ENCODE measurements at places on chromosomes 5 and 9.

- DNase-seq = peak; percentile 67
Observed at GRCh38 chr9:88578121-88579049, 43.4 kb downstream of the NXNL2 start.

DNA sequence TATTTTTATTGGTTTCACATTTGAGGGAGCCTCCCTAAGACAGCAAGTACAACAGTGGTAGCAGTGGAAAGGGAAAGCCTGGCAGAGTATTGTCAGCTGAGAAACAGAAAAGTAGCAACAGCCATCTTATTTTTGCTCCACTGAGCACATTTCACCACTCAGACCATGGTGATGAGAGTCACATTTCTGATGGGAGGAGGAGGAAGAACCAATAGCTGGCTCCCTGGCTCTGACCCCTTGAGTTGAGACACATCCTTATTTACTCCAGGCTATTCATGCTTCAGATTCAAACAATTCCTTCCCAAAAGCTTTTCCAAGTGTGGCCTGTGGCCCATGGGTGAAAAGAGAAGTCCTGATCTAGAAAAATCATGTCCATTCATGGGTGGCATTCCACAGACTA lies 236.3 kb downstream of the ARHGAP26 start:
- DNase-seq = no peak

- DNase-seq = no peak
Observed at GRCh38 chr5:9202636-9203035, 343.2 kb downstream of the SEMA5A start.

DNA sequence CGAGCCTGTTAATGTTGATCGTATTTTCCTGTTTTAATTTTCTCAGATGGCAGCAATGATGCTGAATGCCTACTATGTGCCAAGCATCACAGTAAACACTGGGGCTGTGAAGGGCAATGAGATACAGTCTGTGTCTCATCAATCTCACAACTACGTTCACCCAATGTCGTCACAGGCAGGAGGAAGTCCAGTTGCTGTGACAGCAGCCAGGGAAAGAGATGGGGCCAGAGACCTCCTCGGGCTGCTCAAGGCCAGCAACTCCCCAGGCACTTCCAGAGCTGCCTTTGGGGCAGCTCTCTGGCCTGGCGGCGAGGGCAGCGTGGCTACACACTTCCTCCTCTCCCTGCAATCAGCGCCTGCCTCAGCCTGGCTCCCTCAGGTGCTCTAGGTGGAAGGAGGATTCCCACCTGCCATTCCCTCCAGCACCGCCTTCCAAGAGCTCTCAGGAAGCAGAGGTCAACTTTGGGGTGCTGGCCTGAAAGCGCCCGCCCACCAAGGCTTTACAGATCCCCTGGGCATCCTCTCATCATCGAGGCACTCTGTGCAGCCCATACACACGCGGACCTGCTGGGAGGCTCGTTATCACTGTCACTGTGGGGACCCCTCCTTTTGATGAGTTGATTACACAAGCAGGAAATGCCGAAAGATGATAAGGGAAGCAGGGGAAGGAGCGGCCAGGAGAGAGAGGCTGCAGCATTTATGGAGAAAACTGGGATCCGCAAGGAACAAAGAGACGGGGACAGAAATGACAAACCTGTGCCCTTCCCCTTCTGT lies 159.2 kb downstream of the ZDHHC21 start:
- DNase-seq = no peak

DNA sequence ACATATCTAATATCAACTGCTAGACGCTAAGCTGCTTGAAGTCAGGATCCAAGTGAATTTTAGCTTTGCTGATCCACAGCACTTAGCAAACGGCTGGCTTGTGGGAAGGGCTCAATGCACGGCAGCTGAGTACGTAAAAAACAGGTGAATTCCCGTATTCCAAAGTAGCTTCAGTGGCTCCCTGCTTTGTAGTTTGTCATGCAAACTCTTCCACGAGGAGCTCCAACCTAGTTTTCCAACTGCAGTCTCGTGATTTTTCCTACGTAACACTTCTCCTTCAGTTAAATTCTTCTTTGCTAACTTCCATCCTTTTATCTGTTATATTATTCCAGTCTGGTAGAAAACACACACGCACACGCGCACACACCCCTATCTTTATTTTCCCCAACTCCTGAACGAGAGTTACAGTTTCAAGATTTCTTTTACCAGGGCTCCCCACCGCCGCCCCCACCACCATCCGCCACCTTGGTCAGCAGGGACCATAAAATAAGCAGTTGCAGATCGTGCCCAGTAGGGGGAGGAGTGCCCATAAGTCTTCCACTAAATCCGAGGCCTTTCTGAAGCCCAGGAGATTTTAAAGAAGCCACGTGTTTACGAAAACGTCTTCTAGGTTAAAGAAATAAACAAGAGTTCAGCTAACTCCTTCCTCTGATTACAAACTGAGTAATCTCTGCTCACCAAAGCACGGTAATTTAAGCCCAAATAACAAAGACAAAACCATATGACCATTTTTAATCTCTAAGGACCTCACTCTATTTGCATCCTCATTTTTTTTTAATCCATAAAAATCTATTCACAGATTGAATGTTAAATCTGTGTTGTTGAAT lies 34.8 kb upstream of the TRIO start:
- peak; percentile 41 for DNase-seq

- no peak for DNase-seq
Observed at GRCh38 chr5:139849942-139850341, 54.3 kb downstream of the PSD2 start.

GRCh38 chr5:109805883-109806282 lies 116.2 kb downstream of the MAN2A1 start:
- DNase-seq = no peak

DNA sequence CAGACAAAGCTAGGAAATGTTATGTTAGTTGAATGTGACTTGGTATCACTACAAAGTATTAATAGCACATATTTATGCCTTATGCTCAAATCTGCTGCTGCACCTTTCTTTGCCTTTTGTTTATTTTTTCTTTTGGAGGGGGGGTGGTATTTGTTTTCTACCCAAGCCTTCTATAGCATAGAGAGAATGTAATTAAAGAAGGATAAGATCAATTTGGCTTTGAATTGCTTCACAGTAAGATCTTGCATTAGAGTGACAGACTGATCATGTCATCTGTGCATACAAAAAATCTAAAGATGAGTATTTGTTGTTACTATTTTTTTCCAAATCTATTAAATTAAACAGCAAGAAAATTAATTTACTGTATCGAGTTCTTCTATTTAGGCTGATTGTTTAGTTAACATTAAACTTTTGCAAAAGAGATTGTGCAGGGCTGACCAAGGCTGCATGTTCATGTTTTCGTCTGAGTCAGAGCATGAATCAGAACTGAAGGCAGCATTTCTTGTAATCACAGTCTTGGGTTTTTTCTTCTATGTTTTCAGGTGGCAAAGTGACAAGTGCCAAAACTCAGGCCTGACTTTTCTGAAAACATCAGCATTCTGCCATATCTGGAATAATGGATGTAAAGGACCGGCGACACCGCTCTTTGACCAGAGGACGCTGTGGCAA lies 1007.1 kb upstream of the WWC1 start:
- no peak for DNase-seq

DNA sequence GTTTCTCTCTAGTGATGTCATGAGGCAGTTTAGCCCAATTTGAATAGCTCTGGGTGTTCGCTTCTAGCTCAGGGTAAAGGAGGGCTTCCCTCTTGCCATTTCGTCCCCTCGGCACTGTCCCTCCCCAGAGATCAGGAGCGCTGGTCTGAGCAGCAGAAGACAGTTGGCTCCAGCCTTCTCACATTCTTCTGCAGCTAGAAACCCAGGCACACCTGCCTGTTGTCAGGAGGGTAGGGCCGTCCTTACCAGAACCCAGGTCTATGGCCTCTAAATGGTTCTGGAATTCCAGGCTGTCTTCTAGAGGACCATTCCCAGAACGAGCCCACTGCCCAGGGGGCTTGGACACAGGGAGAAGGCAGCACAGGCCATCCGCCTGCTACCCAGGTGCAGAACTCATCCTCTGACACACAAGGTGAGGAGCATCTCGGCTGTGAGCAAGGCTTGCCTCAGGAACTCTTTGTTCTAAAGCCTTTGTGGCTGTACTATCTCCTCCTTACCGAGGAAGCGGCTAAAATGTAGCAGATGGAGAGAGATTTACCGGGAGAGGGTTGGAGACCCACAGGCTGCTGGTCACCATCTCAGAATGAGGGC lies 255.6 kb upstream of the IRX2 start:
- no peak for DNase-seq

GRCh38 chr5:170223360-170223759 lies 9.4 kb upstream of the C5orf58 start:
- DNase-seq = no peak

DNA sequence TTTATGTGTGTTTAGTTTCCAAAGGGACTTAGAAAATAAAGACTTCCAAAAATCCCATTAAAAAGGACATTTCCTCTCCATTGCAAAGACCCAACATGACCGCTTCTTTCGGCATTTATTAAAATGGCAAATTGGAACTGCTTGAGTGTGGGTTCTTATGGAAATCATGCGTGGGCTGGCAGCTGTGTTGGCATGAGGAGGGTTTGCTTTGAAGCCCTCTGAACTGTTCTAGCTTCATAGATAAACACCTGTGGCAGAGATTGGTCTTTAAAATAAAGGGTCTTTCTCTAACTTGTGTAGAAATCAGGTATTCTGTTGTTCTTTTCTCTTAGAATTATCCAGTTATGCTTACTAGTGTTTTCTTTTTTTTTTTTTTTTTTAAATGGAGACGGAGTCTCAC lies 55.9 kb upstream of the TEX48 start:
- DNase-seq = no peak

GRCh38 chr9:94140791-94141790 lies 56.8 kb downstream of the PTPDC1 start:
- no peak for DNase-seq

- DNase-seq = no peak
Observed at GRCh38 chr5:76408104-76408654, 5.1 kb downstream of the IQGAP2 start.

DNA sequence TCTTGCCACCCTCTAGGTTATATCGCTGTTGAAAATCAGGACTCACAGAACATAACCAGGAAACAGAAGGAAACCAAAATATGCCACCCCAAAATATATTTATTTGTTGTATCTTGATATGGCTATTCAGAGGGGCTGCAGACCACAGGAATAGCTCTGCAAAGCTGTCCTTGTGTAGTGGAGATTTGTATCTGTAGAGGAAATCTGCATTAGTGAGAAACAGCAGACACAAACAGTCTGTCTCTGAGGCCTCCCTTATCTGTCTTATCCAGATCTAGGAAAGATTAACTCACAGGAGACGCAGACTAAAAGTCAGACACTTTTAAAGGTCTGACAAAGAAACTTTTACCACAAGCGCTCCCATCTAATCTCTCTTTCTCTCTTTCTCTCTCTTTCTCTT lies 54.1 kb upstream of the CEMIP2 start:
- no peak for DNase-seq

DNA sequence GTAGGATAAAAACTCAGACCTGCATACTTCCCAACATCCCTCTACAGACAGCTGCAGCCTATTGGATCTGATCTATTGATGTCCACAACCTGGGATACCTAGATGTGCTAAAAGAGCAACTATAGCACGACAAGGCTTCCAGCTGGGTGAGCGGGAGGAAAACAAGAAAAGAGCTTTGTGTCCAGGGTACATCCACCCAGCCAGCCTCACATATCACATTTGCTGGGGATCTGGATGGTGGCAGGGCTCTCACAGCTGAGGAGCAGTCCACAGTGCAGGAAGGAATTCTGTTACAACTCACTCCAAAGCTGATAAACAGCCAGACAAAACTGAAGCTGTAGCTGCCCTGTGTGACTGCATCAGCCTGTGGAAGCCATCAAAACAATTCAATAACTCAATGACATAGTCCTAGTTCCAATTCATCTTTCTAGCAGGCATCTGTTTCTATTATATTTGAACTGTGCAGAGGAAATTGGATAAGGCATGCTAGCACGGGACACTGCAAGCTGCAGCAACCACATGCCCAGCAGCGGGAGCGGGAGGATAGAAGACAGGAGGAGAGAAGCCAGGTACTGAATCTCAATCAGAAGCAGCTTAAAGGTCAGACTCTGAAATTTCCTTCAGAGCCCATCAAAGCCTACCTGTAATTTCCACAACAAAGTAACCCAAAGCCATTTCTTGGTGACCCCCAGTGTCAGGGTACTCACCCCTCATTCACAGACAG lies 45.0 kb downstream of the MED10 start:
- no peak for DNase-seq

DNA sequence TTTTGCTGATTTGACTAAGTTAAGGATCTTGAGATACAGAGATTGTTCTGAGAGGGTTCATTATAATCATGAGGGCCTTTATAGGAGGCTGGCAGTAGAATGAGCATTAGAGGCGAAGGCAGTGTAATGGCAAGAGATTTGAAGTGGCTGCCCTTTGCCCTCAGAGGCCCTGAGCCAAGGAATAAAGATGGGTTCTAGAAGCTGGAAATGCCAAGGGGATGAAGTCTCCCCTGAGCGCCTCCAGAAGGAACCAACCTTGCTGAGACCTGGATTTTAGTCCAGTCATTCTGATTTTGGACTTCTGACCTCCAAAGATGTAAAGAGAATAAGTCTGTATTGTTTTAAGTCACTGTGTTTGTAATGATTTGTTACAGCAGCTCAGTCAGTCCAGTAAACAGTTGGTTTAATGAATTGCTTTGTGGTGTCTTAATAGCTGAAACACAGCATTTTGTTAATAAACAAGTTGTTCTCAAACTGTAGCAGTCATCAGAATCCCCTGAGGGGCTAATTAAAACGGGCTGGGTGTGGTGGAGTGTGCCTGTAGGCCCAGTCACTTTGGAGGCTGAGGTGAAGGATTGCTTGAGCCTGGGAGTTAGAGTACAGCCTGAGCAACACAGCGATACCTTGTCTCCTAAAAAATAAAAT lies 23.2 kb downstream of the GLRX start:
- no peak for DNase-seq

GRCh38 chr9:134060546-134060945 lies 7.3 kb downstream of the BRD3 start:
- DNase-seq = no peak

DNA sequence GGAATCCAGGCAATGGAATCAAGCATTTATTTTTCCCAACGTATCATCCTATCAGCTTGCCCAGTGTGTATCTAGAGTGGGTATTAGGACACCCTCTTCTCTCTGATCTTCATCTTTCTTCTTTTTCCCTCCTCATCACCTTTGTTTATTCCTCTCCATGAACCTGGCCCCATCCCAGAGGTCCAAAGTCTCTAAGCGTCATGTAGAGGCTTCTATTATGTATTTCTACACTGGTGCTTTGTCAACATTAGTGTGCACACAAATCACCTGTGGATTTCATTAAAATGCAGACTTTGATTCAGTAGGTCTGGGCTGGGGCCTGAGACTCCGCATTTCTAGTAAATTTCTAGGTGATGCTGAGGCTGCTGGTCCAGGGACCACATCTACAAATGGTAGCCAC lies 19.8 kb upstream of the PIP5K1B start:
- DNase-seq = no peak

GRCh38 chr5:120304663-120305062 lies 159.4 kb upstream of the PRR16 start:
- DNase-seq = no peak

GRCh38 chr5:133356396-133356983 lies 255.9 kb downstream of the FSTL4 start:
- no peak for DNase-seq

GRCh38 chr5:112418659-112419163 lies 366 bp downstream of the EPB41L4A start:
- no peak for DNase-seq
